ENCODE measurements at places on chromosomes 7 and 10. TPM values are rescaled to one million over a fixed set of nuclear protein-coding genes. Genes with fewer than 3 reads are reported as not detected.

NEURL1 gene
- total RNA-seq, result not detected

CDC14C gene
- total RNA-seq, result not detected

GLI3 gene
- 0.59 TPM for total RNA-seq

DNA sequence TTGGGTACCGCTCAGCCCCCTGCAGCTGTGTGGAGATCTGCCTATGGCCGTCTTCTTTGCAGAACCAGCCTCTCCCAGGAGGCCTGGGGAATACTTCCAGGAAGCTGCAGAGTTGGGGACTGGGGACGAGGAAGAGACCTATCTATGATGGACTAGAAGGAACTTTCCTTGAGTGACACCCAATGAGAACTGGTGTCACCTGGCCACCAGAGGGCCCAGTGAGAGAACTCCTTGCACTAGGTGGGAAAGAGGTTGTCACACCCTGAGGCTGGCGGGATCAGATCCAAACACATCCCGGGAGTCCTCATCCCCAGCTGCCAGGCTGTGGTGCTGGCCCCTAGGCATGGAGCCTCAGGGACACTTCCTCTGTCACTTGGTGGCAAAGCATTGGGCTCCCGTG, 4.9 kb upstream of the GRID2IP start:
- no peak for DNase-seq

DNA sequence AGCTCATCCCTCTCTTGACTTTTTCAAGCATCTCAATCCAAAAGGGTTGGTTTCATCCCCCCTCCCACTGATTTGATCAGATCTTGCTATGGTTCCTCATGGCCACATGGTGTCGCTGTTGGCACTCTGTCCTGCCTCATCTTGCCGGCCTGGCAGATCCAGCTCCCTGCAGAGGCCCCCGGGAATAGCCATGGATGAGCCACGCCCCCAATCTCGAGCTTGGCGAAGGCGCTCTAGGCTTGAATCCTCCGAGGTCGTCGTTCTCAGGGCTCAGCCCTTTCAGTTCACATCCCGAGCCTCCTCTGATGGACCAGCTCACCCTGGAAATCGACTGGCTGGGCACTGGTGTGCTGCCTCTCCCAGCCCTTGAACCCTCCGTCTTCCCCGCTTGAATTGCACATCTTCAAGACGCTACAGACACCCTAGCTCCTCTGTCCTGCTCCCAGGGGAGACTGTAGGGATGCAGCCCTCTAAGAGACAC, 628.7 kb downstream of the TYW1 start:
- peak; percentile 71 for DNase-seq

DNA sequence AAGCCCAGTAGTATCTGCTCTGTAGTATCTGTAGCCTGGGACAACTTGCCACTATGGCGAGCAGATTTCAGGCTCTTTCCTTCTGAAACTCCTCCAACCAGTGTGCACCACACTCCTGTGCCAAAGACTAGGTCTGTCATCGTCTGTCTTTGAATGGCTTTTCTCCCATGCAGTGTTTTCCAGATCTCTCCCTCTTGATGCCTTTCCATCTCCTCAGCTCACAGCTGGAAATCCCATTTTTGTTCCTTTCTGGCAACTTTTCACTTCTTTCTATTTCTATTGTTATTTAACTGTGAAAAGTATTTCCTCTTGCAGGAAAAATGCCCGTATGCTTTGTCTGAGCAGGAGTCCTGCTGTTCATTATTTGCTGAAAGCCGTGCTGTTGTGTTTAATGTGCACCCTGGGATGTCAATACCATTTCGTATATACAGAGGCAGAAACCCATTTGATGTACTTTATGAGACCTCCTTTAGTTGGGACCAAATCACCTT, 373.7 kb downstream of the PHTF2 start:
- no peak for DNase-seq

DNA sequence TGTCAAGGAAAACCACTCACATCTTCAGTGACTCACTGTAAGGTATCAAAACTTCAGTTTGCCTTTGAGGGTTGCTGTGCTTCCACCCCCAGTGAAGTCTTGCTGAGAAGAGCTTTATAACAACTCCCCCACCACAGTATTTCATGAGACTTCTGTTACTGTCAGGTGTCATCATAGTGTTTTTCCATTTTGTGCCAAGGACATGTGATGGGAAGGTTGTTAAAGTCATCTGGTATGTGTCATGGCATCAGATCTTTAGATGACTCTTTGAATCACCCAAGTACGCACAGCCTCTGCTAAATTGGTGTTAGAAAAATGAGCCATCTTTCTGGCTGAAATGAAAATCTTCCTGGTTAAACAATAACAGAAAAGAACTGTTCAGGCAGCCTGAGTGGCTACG, 115.0 kb upstream of the CCDC6 start:
- DNase-seq, result no peak

Measured in MG63 (cell line).